ENCODE measurements at places on chromosomes 1 and 21.
A peak's percentile ranks its signal among the peaks of the same experiment; 100 is the strongest.

DNA sequence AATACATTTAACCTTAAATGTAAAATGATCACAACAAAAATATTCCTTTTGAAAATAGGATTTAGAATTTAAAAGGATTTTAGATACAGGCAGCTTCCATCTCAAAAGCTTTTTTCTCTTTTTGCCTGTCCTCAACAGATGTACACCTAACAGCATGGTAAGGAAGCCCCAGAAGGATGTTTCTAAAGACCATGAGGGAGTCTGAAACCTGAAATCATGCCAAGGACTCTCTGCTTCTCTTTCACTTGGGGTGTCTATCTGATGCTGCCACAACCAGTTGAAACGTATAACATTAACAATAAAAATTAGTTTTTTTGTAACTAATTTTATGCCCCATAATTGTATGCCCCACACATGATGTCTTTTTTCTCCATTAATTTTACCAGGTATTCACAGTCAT lies 5.4 kb upstream of the ZNF281 start:
- no peak for DNase-seq

- DNase-seq, result peak; percentile 48
Observed at GRCh38 chr1:200802865-200803512, 64.3 kb downstream of the CAMSAP2 start.

- no peak for DNase-seq
Observed at GRCh38 chr1:11873395-11874257, 14.9 kb upstream of the NPPB start.

DNA sequence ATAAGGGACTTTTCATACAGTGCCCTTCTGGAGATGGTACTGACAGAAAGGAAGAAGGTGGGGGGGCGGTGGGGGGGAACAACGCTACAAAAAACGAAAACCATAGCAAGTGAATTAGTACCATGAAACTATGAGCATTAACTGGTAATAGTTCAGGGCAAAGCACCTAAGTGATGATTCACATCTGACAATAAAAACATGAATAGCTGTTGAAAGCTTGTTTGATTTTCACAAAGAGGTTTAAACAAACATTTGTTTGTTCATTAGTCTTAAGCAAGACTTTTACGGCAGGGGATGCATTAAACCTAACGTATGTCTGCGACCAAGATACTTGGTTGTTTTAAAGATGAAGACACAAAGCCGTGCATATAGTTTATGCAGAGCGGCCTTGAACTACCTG lies 177.5 kb downstream of the LMO4 start:
- no peak for DNase-seq

- DNase-seq, result no peak
Observed at GRCh38 chr1:4624801-4625200, 29.6 kb upstream of the AJAP1 start.

DNA sequence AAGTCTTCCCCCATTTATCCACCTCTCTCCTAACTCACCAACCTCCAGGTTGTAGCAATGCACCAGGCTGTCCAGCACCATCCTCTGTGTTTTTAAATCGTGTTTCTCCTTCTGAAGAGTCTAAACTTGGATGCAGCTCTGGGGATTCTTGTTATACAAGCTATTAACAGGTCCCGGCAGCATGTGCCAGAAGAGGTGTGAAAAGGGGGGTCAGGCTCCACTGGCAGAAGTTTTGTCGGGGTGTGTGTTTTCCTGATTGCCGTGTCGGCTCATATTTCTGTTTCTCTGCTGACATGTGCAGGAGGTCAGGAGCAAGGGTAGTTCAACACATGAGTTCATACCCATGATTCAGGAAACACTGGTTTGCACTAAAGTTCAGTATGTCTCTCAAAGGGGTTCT lies 658.6 kb upstream of the CAMK1G start:
- no peak for DNase-seq

DNA sequence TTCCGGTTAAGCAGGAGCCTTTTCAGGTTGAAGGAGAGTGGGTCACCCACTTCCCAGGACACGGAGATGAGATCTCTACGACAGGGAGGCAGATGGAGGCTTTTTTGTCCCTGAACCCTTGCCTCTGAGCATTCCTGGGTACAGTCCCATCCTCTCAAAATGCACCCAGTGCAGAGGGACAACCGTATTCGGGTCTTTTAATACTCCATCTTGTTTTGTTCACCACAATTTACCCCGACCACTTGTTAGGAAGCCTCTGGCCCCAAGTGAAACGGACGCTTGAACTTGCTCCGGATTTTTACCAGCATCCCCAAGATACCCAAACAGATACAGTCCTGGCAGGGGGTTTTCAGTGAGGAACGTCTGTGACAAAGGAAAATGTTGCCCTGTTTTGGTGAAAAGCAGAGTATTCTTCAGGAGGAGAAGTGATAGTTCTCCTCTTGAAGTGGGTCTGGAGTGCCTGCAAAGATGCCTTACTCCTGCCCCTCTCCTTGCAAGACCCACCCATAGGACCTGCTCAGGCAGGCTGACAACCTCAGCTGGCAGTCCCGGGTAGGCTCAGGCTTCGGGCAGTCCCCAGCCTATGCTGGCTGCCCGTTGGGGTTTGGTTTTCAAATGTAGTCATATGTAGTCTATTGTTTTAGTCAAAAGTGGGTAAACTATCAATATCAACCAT lies 669 bp upstream of the ARL8A start:
- no peak for DNase-seq

GRCh38 chr1:47645151-47645550 lies 207.3 kb downstream of the FOXD2 start:
- no peak for DNase-seq

DNA sequence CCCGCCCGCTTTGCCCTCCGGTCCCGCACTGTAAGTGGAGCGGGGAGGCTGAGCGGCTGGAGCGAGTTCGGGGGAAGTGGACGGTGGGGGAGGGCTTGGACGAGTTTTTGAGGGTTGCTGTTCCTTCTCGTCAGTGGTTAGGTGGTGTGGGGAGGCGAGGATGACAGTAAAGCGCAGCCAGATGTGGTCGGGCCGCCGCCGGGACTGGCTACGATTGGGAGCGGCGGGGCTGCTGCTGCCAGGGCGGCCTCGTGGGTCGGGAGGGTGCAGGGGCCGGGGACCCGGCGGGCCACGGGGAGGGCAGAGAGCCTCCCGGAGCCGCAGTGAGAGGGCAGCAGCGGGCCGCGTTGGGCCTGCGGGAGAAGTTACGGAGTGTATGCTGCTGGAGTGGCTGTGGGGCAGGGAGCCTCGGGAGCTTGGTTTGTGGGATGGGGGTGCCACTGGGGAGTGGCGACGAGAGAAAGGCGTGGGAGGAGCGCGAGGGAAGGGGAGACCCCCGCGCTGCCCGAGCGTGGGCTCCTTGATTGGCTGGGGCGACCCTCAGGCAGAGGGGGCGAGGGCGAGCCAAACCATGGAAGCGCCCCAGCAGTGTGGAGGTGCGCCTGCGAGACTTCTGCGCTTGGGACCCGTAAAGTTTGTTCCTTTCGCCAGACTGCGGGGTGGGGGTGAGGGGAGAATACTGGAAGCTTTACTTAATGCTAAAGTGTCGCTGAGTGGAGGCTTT lies 2.1 kb downstream of the ADGRL2 start:
- no peak for DNase-seq

GRCh38 chr1:185050823-185051451 lies 5.6 kb downstream of the RNF2 start:
- no peak for DNase-seq

- no peak for DNase-seq
Observed at GRCh38 chr1:226551299-226551698, 2.7 kb downstream of the STUM start.

- no peak for DNase-seq
Observed at GRCh38 chr1:192260076-192260475, 56.7 kb upstream of the RGS21 start.

Data from activated T-helper 9 cell treated with anti-CD3 and anti-CD28 coated beads, Interleukin-2, amount 50 U/mL, for 16 hours (primary cell).